ENCODE measurements at places on chromosomes 7 and 10. TPM values are rescaled to one million over a fixed set of nuclear protein-coding genes. Genes with fewer than 3 reads are reported as not detected.

DNA sequence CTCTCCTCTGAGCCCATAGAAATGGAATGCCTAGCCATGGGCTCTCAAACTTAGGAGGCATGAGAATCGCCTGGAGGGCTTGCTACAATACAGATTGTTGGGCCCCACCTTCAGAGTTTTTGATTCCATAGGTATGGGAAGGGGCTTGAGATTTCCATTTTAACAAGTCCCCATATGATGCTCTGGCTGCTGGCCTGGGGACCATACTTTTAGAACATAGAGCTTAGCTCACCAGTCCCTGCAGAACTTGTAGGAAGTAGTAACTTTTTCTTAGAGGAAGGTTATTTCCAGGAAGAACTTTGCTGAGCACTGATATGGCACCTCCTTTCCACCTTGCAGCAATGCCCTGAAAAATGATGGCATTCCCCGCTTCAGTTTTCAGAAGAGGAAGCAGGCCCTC, 177.0 kb upstream of the ZMIZ1 start:
- DNase-seq, result no peak

- DNase-seq, result no peak
These were observed 88.1 kb upstream of the RSU1 start for GRCh38 chr10:16905320-16905719.

GRCh38 chr10:83542774-83543411, 596.4 kb upstream of the GHITM start:
- no peak for DNase-seq

Gene COL17A1
- total RNA-seq, result 0.03 TPM

DNA sequence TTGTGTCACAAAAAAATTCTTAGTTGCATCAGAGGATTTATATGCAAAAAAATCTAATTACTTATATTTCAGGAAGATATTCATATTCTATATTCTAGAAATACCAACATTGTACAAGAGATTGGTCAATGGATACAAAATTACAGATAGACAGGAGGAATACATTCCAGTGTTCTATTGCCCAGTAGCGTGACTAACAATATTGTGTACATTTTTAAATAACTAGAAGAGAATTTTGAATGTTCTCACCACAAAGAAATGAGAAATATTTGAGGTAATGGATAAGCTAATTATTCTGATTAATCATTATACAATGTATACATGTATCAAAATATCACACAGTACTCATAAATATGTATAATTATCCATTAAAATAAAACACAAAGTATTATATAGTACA, 253.3 kb downstream of the IPMK start:
- DNase-seq, result no peak

Gene LIPF
- not detected for total RNA-seq

GRCh38 chr7:146510088-146510680, 393.6 kb downstream of the CNTNAP2 start:
- no peak for DNase-seq

Gene GDF2
- total RNA-seq, result not detected

DNA sequence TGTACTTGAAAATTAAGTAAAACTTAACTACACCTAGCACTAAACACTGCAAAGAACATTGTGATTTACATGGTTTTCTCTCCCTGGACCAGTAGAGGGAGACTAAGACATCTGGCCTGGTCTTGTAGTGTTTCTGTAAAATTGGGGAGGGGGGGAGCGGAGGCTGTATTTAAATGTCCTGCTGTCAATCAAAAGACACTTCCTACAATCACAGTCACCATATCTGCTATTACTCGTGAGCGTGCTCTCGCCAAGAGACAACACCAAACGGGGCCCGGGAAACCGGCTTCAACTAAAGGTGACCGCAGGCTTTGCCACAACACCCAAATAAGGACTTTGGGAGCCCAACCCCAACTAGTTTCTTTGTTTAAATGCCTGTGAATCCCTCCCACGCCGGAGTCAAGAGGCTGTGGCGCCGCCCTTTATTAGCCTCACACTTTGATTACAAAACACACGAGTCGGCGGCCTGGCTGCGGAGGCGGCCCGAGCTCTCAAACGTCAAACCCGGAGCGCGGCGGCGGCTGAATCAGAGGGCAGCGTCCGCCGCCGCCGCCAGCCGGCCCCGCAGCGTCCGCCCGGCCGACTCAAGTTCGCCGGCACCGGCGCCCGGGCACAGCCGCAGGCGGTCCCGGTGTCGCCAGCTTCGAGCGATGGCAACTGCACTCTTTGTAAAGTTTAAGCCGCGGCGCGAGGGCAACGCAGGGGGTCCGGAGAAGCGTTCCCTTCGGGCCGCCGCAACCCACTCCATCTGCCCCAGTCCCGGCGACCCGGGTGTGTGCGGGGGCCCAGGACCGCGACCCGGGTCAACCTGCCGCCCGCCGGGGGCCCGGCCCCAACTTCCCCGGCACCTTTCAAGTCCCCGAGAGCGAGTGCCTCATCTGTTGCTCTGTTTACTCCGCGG, 1.3 kb downstream of the KDM7A start:
- peak; percentile 87 for DNase-seq
